ENCODE measurements at places on chromosomes 11 and 22.

DNA sequence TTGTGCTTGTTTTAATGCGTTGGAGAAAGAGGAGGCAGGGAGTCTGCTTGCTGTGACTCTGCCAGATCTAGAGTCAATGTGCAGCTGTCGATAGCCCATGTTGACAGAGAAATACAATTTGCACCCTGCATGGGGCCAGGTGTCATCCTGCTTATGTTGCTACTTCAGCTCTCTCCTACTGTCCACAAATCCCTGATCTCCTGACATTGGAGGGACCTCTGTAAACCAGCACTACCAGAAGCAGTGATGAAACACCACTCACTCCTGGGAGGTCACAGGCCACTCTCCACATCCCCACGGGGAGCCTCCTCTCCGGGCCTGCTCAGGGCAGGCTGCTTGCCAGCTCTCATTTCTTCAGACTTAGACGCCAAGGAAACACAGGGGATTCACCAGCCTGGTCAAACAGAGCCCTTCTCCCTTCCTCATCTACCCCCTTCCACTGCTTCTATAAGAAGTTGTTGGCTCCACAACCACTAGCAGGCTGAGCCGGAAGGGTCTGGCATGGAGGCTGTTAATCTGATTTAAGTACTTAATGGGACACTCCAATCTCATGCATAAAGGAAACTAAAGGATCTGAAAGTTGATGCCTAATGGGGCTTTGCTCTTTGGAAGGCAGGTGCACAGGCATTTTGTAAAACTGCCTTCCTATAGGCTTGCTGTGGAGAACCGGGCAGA is 29.9 kb upstream of the CSNK2A3 start:
- no peak for DNase-seq

GRCh38 chr11:1106387-1106786 is 31.7 kb downstream of the MUC2 start:
- no peak for DNase-seq

GRCh38 chr11:1707751-1708150 is 10.8 kb downstream of the KRTAP5-6 start:
- DNase-seq, result no peak

DNA sequence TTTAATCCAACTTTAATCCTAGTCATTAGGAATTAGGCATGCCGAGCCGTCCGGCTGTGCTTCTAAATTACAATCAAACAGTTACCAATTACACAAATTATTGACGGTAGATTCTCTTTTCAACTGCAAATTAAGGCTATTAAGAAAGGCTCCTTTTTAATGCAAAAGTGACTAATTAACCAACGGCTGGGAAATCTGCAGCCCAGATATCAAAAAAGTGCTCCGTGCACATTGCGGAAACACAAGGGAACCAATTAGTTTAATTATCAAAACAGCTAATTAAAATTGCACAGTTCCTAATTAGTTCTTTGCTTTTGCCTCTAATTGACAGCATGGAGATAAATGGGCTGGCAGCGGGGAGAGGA is 19.4 kb upstream of the LMO1 start:
- no peak for DNase-seq

- DNase-seq, result no peak
Measured at GRCh38 chr11:45262900-45263299, 23.2 kb downstream of the SYT13 start.
